ENCODE measurements at places on chromosomes 4 and X. TPM values are rescaled to one million over a fixed set of nuclear protein-coding genes. Genes with fewer than 3 reads are reported as not detected.

- no peak for DNase-seq
- H3K4me1 ChIP-seq: peaks cover 7% of the 10 kb centered on the region
- H3K4me3 ChIP-seq: no peak overlapping the region
- no peaks in the 10 kb centered on the region for H3K27me3 ChIP-seq
Observed at GRCh38 chrX:27995611-27996010, 14.4 kb upstream of the DCAF8L1 start.

SRPK3 gene
- 2.2 TPM for total RNA-seq

DNA sequence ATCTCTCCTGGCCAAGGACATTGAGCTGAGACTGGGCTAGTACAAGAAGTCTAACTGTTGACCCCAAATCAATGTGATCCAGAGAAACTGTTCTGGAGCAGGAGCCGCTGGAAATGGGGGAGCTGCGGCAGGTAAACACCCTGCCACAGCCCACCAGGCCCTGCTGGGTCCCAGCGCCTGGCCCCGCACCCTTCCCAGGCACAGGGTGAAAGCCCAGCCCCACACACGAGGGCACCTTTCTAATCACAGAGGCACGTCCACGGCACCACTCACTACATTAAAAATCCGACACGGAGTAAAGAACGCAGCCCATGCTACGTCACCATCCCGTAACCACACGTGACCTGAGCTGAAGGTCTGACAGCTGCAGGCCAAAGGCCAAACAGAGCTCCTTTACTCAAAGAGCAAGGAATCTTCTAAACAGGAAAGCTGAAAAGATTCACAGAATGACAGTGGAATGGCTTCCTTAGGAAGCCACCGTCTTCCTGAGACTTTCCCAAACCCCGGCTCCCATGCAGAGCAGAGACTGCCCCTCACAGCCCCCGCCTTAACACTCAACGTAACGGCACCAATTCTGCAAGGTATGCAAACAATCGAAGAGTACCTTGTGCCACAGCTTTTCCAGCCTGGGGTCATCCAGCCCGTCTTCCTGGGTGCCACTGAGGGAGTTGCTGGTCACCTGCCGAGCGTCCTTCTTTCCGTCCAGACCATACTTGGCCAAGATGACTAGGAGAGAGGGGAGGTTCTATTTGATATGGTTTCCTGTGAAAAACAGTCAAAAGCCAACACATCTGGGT, 12.6 kb downstream of the LRPAP1 start:
- H3K36me3 ChIP-seq: peaks cover 100% of the 10 kb centered on the region
- DNase-seq: no peak
- no peak overlapping the region for H3K27ac ChIP-seq

GRCh38 chrX:148691456-148691855, 191.0 kb downstream of the AFF2 start:
- DNase-seq: no peak
- H3K27ac ChIP-seq: no peak overlapping the region
- H3K36me3 ChIP-seq: no peaks in the 10 kb centered on the region
- no peaks in the 10 kb centered on the region for H3K4me1 ChIP-seq
- no peak overlapping the region for H3K4me3 ChIP-seq

DNA sequence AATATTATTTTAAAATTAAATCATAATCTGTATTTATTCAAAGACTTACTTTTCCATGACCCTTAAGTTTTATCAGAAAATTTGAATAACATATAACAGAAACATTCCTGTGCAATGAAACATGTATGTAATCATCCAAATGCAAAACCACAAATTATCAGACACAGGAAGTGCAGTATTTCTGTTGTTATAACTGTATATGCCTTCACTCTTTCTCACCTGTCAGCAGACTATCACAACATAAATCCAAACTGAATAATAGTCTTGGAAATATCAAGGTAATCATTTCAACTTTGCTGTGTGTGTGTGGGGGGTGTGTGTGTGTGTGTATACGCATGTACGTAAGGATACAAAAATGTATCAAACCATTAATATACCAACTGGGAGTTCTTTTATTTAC, 285.9 kb downstream of the SLC7A11 start:
- no peak overlapping the region for H3K4me3 ChIP-seq
- no peaks in the 10 kb centered on the region for H3K36me3 ChIP-seq

GPC3 gene
- total RNA-seq: 7.6 TPM

- H3K27ac ChIP-seq: no peak overlapping the region
- no peaks in the 10 kb centered on the region for H3K36me3 ChIP-seq
- H3K27me3 ChIP-seq: no peaks in the 10 kb centered on the region
- H3K4me3 ChIP-seq: no peak overlapping the region
- no peak for DNase-seq
Observed at GRCh38 chrX:9071031-9071650, 37.2 kb upstream of the FAM9B start.

FAM184B gene
- total RNA-seq: not detected

GRCh38 chr4:78057135-78057599, at the start of gene FRAS1:
TSS of gene FRAS1 (plus strand) at chr4:78057323. CDS start at chr4:78058010, 687 bp downstream.
- peaks cover 19% of the 10 kb centered on the region for H3K27me3 ChIP-seq
- peak within 1 kb of the TSS; percentile 64 for H3K4me3 ChIP-seq
- H3K4me1 ChIP-seq: peaks cover 37% of the 10 kb centered on the region
- peak within 1 kb of the TSS; percentile 72 for H3K27ac ChIP-seq
- DNase-seq: no peak

POF1B gene
- 0.50 TPM for total RNA-seq

Measured in esophagus muscularis mucosa (tissue), 4 donors.